ENCODE measurements at places on chromosomes 1 and 21. TPM values are rescaled to one million over a fixed set of nuclear protein-coding genes. Genes with fewer than 3 reads are reported as not detected.

USP16 gene
- total RNA-seq = 21.1 TPM

LDLRAD2 gene
- total RNA-seq = 0.13 TPM

S100B gene
- total RNA-seq = 0.40 TPM

PSRC1 gene
- 1.8 TPM for total RNA-seq

SLC9C2 gene
- total RNA-seq = 0.03 TPM

S100A7 gene
- not detected for total RNA-seq

TMEM61 gene
- total RNA-seq = not detected

MMEL1 gene
- total RNA-seq = not detected

NEGR1 gene
- 15.7 TPM for total RNA-seq

JAM2 gene
- 3.3 TPM for total RNA-seq

IFI44L gene
- total RNA-seq = 3.8 TPM

MXRA8 gene
- 264 TPM for total RNA-seq

Measured in smooth muscle cell of the pulmonary artery (primary cell).